ENCODE measurements at places on chromosomes 2 and 18.
A peak's percentile ranks its signal among the peaks of the same experiment; 100 is the strongest.

GRCh38 chr2:160513120-160513519 is 19.5 kb upstream of the RBMS1 start:
- no peak for DNase-seq

- no peak for DNase-seq
Observed at GRCh38 chr2:191773136-191773535, 73.8 kb downstream of the CAVIN2 start.

GRCh38 chr2:240963868-240964703 is 34.3 kb upstream of the SNED1 start:
- peak; percentile 46 for DNase-seq

DNA sequence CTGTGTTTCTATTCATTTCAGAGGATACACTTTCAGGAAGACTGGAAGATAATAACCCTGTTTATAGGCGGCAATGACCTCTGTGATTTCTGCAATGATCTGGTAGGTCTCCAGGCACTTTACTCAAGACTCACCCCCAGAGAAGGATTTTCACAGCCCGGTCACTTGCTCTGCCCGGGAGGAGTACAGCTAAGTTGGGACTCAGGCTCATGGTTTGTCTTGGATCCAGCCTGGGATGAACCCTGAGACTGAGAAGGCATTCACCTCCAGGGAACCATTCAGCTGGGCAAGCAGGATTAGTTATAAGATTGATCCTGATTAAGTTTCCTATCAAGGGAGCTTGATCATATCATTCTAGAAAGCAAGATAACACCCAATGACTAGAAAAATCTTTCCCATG is 83.7 kb downstream of the PLB1 start:
- DNase-seq = no peak

DNA sequence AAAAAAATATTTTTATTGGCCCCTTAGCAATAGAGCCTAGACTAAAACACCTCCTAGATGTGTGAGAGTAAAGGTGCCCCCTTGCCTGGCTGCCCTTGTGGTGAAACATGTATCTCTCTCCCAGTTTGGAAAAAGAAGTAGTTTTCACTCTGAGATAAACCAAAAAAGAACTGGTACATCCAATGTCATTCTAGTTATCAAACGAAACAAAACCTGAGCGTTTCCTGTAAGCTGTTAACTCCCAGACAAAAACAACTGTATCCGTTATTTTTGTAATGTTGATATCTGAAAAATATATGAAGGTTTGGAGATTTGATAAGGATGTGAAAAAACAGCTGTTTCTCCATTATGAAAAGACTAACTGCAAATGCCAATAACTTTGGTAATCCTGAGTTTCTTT is 24.3 kb downstream of the HEATR5B start:
- no peak for DNase-seq

GRCh38 chr18:50027996-50028395 is 167.0 kb downstream of the MYO5B start:
- DNase-seq = no peak

DNA sequence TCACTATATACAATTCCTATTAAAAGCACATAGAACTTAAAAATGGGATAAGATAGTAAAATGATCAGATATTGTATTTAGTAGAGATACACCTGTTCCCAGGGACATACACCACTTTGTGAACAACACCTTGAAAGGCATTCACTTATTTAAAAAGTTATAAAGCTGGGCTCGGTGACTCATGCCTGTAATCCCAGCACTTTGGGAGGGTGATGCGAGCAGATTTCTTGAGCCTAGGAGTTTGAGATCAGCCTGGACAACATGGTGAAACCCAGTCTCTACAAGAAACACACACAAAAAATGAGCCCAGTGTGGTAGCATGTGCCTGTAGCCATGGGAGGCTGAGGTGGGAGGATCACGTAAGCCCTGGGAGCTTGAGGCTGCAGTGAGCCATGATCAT is 90.9 kb downstream of the RAPGEF4 start:
- DNase-seq = no peak

- DNase-seq = no peak
Observed at GRCh38 chr2:170462433-170463205, 252.5 kb upstream of the SP5 start.

- DNase-seq = no peak
Observed at GRCh38 chr2:30326497-30326896, 95.2 kb downstream of the LBH start.

GRCh38 chr2:241507430-241508239 is 749 bp downstream of the STK25 start:
- DNase-seq = peak; percentile 76

- DNase-seq = no peak
Observed at GRCh38 chr2:216163518-216163917, 54.4 kb downstream of the XRCC5 start.

DNA sequence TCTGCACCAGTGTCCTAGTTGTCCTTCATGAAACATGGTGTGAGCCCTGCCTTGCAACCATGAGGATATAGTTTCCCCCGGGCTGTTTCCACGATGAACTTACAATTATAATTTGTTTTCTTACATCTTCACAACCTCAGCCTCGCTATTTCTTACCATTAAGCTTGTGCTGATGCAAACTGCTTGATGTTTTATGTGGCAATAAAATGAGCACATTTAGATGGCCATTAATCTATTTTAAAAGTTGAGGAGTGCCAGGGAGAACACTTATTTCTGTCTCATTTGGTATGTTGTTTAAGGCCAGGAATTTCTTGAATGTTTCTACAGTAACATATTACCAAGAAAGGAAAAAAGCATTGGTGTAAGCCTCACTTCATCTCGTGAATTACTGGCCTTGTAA is 214.5 kb upstream of the SLC8A1 start:
- DNase-seq = no peak

DNA sequence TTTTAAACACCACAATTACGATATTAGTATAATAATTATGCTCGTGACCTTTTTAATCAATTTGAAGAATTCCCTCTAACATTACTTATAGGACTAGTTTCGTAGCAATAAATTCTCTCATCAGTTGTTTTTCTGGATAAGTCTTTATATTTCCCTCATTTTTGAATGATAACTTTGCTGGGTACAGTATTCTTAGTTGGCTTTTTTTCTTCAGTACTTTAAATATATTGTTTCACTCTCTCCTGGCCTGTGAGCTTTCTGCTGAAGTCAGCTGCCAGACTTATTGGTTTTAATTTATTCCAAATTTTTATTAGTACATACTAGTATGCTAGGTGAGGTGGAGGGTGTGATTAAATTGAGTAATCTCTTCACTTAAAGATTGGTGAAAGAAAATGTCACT is 123.8 kb upstream of the CNTNAP5 start:
- no peak for DNase-seq

GRCh38 chr2:186460465-186460864 is 25.6 kb upstream of the ZC3H15 start:
- DNase-seq = no peak

DNA sequence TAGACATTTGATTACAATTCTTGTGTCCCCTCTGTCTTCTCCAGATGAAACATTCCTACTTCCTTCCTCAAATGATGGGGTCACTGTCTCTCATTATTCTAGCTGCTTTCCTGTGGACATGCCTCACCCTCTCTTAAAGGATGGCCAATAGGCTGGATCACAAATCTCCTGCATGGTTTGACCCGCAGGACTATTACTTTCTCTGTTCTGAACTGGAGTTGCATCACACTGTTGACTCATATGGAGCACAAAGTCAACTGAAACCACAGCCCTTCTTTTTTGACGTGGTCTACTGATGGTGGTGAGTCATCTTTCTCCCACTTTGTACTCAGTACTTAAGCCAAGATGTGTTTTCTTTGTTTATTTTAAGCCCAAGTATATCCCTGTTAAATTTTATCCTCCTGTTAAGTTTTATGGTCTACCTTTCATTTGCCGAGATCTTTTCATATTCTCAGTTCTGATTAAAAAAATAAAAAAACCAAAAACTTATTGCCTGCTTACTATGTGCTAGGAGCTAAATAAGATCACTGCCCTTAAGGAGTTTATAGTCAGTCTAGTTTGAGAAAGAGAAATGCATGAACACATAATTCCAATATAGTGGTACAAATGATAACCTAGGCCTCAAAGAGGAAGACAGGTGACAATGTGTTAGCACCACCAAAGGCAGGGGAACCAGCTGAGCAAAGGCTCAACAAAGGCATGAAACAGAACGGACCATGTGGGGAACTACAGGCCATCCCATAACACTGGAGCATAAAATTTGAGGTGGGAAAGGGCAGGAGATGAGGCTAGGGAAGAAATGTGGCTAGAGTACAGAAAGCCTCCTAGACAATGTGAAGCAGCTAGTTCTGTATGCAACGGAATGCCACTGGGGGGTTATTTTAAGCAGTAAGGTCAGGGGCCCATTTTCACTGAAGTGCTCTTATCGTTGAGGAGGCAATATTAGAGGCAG is 67.6 kb upstream of the ZFP36L2 start:
- DNase-seq = no peak

GRCh38 chr18:63708650-63709049 is 5.9 kb downstream of the SERPINB11 start:
- no peak for DNase-seq

DNA sequence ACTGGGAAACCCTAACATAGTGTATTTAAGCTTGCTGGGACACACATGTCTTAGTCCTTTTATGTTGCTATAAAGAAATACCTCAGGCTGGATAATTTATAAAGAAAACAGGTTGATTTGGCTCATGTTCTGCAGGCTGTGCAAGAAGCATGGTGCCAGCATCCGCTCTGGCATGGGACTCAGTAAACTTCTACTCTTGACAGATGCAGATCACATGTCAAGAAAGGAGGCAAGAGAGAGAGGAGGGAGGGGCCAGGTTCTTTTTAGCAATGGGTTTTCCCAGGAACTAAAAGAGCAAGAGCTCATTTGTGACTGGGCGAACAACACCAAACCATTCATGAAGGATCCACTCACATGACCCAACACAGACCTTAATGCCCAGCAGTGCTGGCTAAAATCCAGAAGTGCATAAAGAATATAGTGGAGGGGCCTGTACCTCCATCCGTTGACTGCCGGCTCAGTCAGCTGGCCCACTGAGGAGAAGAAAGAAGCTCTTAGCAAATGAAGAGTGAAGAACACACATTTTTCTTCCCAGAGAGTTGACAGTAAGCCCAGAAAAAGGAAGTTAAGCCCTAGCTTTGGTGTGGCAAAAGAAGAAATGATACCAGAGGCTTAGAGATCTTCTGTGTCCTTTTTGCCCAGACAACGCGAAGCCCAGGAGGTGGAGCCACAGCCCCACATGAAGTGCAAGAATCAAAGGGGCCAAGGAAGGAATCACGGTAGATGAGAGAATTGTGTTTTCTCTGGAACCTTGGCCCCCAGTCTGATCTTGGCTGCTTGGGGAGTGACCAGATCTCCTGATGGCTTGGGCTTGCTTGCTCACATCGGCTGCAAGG is 183.5 kb upstream of the FAM98A start:
- DNase-seq = no peak

GRCh38 chr2:168503901-168504300 is 47.8 kb downstream of the CERS6 start:
- DNase-seq = no peak

DNA sequence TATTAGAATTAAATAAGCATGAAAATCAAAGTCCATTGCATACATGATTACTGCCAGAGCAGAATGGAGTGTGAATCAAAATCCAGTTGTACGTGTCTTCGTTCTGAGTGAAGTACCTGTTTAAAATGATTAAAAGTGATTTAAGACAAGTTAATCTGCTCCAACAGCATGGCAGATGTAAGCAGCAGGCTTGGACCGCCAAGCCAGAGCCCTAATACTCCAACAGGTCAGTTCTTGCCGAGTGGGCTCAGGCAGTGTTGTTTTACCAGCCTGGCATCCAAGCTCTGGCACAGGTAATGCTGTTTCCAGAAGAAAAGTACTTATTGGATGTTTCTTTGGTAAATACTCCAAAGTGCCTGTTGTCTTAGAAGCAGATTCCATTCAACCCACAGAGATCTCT is 171.4 kb upstream of the EPAS1 start:
- no peak for DNase-seq

DNA sequence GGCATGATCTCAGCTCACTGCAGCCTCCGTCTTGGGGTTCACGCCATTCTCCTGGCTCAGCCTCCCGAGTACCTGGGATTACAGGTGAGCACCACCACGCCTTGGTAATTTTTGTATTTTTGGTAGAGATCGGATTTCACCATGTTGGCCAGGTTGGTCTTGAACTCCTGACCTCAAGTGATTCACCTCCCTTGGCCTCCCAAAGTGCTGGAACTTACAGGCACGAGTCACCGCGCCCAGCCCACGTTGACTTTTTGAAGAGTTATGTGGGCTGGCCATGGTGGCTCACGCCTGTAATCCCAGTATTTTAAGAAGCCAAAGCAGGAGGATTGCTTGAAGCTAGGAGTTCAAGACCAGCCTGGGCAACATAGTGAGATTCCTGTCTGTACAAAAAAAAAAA is 20.8 kb downstream of the CCL20 start:
- no peak for DNase-seq

DNA sequence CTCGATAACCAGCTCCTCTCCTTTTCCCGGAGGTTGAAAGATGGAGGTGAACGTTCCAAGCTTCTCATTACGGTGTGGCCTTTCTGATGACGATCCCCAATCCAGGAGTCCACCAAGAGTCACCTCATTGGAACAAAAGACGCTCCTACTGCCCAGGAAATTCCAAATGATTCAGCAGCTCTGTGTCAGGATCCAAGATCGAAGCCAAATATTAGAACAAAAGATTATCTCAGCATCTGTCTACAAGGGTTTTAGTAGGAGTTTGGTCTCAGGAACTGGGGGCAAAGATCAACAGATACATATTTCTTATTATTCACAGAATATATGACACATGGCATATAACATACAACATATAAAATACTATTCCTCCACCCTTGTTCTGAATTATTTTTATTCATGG is 161.1 kb upstream of the RAB12 start:
- no peak for DNase-seq

- DNase-seq = peak; percentile 41
Observed at GRCh38 chr2:128315122-128315828, 3.4 kb downstream of the HS6ST1 start.

DNA sequence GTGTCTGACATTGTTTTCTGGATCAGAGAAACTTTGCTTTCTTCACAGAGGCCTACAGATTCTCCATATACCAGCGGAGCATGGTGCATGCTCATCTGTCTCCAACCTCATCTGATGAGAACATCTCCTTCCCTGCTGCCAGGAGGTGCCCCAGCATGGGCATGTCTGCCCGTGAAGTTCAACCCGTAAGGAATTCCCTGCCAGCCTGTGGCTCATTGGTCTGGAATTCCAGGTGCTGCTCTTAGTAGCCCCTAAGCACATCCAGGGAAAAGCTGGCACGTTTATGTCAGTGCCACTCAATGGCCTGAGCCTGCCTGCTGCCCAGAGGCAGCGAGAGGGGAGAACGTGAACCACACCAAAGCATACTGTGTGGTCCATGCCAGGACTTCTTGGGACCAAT is 1.7 kb upstream of the SP100 start:
- no peak for DNase-seq

GRCh38 chr2:65504814-65505697 is 72.7 kb upstream of the SPRED2 start:
- DNase-seq = no peak

- no peak for DNase-seq
Observed at GRCh38 chr2:48232351-48232750, 297.6 kb upstream of the STON1 start.

- DNase-seq = no peak
Observed at GRCh38 chr2:195009202-195009601, 647.8 kb upstream of the SLC39A10 start.
